ENCODE measurements at places on chromosomes 7 and 10.

DNA sequence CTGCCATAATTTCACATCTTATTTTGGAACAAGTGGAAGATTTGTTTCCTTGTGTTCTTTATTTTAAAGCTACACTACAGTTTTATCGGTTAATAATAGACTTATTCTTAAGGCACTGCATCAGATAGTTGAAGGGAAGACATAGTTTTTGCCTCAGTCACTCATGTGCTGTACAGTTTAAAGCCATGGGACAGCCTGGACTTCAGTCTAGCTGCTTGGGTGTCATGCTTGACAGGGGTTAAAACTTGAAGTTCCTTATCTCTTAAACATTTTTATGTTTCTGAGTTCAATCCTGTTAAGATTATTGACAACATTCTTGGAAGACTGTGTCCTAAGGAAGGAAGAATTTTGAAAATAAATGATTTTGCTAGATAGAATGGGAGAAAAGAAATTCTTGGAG lies 49.7 kb downstream of the PPP1R9A start:
- no peak for DNase-seq

GRCh38 chr7:125966278-125967048 lies 1036.8 kb upstream of the POT1 start:
- no peak for DNase-seq

DNA sequence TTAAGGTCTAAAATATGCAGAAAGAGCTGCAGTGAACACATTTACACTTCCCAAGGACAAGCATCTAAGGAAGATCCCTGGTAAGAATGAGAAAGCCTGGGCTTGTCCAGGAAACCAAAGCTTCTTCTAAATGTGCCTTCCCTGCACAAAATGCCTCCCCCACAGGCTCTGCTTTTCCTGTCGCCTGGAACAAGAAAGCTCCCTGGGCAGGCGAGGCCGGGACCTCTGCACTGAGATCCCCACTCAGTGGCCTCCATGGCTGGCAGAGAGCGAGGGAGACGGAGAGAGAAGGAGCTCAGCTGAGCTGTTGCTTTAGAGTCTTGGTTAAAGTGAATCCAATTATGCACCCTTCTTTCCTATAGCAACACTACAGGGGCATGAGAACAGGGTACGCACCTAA lies 75.6 kb downstream of the AMZ1 start:
- no peak for DNase-seq

- no peak for DNase-seq
Measured at GRCh38 chr7:26930201-26930600, 65.8 kb upstream of the SKAP2 start.

GRCh38 chr10:124745673-124746072 lies 1.5 kb upstream of the FAM53B start:
- DNase-seq, result no peak

DNA sequence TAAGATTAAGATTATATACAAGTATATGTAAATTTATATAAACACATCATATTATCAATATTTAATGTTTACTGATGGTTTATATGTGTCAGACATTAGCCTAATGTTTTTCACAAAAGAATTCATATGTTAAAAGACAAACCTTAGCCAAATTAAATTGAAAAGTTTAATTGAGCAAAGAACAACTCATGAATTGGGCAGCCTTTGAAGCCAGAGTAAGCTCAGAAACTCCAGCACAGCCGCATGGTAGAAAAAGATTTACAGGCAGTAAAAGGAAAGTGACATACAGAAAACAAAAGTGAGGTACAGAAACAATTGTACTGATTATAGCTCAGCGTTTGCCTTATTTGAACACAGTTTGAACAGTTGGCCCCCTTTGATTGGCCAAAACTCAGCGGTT lies 124.1 kb downstream of the TSPAN12 start:
- DNase-seq, result no peak

DNA sequence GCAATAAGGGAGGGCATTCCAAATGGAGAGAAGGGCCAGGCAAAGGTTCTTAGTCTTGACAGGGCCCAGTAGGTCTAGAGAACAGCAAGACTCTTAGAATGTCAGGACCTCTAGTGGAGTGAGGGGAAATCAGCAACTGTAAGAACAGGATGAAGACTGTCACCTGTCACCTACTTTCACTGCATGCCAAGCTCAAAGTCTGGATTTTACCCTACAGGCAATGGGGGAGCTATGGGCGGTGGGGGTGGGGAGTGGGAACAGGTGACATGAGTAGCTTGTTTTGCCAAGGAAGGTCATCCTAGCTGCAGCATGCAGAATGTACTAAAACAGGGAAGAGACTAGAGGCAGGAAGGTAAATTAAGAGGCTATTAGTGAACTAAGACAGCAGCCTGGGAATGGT lies 18.3 kb downstream of the GOT1 start:
- DNase-seq, result no peak

- no peak for DNase-seq
Measured at GRCh38 chr10:49106451-49106850, 8.9 kb downstream of the VSTM4 start.

DNA sequence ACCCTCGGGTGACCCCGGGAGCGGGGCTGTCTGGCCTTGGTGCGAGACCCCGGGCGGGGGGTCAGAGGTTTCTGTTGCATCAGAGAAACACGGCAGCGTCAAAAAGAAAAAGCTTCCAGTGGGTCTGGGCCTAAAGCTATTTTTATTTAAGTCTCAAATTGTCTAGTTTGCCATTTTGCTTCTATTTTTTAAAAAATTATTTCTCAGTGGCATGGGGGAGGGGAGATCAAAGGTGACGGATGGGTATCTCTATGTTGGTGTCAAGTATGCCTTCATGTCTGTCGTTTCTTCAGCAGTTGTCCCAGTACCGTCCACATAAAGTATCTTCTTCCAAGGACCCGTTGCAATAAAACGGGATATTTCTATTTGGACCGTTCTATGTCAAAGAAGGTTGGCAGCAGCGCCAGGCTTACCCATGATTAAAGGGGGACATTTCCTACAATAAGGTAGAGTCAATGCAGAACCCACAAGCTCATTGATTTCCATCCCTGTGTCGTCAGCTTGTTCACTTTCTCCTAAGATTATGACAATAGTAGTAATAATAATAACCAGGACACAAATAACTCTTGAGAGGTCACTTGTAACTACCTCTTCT lies 26.0 kb upstream of the VAX1 start:
- DNase-seq, result no peak

- no peak for DNase-seq
Measured at GRCh38 chr10:110829721-110830410, 41.9 kb upstream of the PDCD4 start.

GRCh38 chr7:157012113-157012547 lies 1.7 kb upstream of the MNX1 start:
- no peak for DNase-seq

DNA sequence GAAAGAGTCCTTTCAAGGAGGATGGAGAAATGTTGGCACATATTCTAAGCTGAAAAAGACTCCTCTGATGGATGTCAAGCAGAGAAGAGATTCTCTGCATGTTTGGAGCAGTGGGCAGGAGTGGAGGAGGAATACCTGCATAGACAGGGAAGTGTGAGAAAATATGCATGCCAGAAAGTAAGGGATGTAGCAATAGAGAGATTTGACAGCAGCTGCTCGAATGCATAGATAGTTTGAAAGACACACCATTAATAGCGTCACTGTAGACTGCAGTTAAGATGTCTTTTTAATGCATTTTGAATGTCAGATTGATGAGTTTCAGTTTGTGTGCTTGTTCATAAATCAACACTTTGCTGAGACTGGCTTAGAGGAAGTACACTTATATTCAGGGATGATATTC lies 169.9 kb upstream of the POT1 start:
- no peak for DNase-seq

- DNase-seq, result no peak
Measured at GRCh38 chr7:5683280-5683670, 98.2 kb downstream of the RNF216 start.

DNA sequence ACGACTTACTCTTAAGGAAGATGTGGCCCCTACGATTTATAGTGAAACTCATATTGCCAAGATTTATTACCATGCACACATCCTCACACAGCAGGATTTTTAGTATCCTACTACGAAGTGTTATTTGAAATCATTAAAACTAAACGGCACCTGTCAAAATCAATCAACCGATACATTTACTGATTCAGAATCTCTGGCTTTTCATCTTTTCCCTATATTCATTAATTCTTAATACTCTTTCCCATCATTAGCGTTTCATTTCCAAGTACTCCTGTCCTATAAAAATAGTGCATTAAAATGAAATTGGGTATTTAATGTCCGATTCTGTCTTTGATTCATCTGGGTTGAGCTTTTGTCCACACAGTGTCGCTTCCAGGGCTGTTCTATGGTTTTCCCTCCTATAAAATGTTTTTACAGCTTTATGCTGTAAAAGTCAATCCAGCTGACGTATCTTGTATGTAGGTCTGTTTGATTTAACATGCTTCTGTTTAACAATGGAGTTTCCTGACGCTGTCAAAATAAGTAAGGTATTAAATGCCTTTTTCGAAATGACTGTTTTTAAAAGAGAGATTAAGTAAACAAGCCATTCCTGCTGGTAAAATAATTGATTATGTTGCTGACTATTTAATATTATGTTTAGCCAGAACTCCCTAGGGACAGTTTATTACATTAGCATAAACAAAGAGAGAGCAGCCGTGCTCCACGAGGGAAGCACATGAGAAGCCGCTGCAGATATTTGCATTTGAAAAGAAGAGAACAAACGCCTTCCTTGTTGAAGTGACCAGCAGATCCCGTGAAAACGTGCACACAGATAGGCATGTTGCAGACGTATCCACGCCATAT lies 22.3 kb upstream of the SFMBT2 start:
- no peak for DNase-seq

GRCh38 chr7:102018876-102019275 lies 201.4 kb downstream of the CUX1 start:
- DNase-seq, result no peak

DNA sequence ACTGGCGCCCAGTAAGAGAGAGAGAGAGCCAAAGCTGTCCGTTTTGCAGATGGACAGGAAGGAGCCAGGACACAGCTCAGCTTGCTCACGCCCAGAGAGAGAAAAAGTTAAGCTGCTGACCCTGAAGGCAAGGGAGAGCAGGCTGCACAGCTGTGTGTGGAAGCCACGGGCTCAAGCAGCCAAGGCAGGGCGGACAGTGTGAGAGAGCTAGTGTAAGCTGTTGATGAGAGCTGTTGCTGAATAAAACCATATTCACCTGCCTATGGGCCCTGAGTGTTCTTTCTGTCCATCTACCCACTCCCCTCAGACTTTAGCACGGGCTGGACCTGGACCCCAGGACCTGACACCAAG lies 5.4 kb downstream of the INMT start:
- DNase-seq, result no peak

DNA sequence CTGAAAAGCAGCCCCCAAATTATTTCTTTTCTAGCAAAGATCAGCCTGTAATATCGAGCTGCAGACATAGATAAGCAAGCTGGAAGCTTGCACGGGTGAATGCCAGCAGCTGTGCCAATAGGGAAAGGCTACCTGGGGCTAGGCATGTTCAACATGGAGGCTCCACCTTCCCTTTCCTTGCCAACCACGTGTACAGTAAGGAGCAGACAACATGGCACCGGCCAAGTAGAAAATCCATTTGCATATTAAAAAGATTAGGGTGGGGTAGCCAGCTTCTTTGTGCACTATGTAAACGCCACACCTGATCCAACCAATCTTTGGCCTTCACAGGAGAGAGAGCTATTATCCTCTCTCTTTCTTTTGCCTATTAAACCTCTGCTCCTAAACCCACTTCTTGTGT lies 56.7 kb upstream of the SEPHS1 start:
- DNase-seq, result no peak

All from stimulated activated CD4-positive, alpha-beta T cell treated with anti-CD3 and anti-CD28 coated beads, TNF-alpha, amount 100 ng/mL, for 1 hour (primary cell).